H54 (cell line): ENCODE measurements at places on chromosomes 2 and 18.
A peak's percentile ranks its signal among the peaks of the same experiment; 100 is the strongest.

GRCh38 chr18:38884050-38884449, 1318.5 kb upstream of the CELF4 start:
- no peak for DNase-seq

- no peak for DNase-seq
Measured at GRCh38 chr18:63306819-63307550, 12.6 kb downstream of the BCL2 start.

- DNase-seq, result no peak
Measured at GRCh38 chr2:205636549-205637319, 45.6 kb upstream of the NRP2 start.

DNA sequence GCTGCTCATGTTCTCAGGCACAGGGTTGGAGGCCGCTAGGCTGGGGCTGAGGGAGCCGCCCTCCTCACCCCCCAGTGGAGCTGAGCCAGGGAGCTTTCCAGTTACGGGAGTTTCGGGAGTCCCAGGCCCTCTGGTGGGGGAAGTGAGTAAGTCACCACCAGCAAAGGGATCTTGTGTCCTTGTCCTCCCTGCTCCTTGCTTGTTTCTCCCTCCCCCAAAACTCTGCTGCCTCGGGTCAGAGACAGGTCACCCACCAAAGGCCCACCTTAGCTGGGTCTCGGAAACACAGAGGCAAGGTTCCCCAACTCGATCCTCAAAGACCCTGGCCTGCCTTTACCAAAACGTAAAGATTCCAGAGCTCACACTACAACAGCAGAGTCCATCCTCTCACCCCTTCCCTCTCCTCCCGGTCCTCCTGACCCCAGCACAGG, 60.5 kb upstream of the POMC start:
- DNase-seq, result peak; percentile 97

DNA sequence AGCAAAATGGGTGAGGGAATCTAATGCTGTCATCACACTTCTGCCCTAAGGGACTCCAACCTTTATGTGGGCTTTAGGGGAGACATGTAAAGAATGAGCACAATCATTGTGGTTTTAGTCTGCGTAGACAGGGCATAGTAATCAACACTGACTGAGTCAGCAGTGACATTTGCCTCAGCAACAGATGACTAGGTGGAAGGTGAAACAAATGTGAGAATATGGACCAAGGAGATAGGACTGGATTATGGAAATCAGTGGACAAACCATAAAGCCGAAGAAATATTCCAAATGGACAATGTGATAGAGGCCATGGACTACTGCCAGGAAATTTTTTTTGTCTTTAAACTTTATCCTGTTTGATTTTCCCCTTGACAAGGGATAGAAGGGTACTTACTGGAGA, 83.9 kb downstream of the PDK1 start:
- peak; percentile 24 for DNase-seq

- no peak for DNase-seq
Measured at GRCh38 chr2:65489269-65489668, 56.9 kb upstream of the SPRED2 start.

DNA sequence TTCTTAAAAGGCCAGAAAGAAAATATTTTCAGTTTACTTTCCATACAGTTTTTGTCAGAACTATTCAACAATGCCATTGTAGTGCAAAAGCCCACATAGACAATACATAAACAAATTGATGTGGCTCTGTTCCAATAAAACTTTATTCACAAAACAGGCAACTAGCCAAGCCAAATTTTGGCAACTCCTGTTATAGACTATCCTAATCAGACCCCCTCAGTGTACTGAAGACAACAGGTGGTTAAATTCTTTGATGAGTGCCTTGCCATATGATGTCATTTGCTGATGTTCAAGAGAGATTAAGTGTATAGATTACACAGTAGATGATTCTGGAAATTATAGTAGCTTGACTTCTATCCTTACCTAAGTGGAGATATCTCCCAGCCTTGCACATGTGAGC, 83.4 kb downstream of the FANCL start:
- no peak for DNase-seq

DNA sequence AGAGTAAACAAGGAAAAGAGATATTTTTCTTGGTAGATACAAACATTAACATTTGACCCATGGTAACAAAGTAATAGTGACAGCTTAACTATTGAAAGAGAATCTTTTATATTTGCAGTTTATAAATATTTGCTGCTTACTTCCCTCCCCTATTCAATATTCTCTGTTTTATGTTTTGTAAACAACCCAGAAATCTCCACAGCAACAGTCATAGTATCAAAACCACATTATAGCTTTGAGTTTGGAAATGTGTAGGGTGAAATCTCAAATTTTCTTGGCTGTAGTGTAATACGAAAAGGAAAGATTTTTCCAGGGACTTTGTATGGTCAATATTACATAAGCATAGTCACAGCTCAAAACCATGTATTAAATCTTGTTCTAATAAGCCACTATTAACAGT, 511.2 kb downstream of the METTL4 start:
- DNase-seq, result no peak

GRCh38 chr2:240872317-240873097, 3.9 kb downstream of the AGXT start:
- no peak for DNase-seq

GRCh38 chr2:230690439-230690838, 22.2 kb upstream of the CAB39 start:
- no peak for DNase-seq

- DNase-seq, result no peak
Measured at GRCh38 chr2:11861044-11861443, 114.6 kb downstream of the LPIN1 start.

DNA sequence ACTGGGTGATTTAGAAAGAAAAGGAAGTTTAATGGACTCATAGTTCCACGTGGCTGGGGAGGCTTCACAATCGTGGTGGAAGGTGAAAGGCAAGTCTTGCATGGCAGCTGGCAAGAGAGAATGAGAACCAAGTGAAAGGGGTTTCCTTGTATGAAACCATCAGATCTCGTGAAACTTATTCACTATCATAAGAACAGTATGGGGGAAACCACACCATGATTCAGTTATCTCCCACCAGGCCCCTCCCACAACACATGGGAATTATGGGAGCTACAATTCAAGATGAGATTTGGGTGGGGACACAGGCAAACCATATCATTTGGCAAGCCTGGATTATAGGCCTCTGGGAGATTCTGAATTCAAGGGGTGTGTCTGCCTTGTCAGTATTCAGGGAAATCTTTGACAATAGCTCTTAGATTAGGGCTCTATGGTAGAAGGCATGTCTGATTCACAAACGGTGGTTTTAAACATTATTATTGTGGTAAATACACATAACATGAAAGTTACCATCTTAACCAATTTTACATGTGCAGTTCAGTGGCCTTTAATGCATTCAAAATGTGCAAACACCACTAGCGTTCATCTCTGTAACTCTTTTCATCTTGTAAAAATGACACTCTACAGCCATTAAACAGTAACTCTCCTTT, 15.3 kb upstream of the PLB1 start:
- no peak for DNase-seq

GRCh38 chr2:61439241-61440002, 31.5 kb downstream of the USP34 start:
- DNase-seq, result no peak

- no peak for DNase-seq
Measured at GRCh38 chr2:174957050-174957449, 48.1 kb downstream of the CHN1 start.

GRCh38 chr2:21489080-21489479, 365.3 kb downstream of the TDRD15 start:
- no peak for DNase-seq

- DNase-seq, result no peak
Measured at GRCh38 chr18:22046473-22046872, 122.9 kb upstream of the GATA6 start.

DNA sequence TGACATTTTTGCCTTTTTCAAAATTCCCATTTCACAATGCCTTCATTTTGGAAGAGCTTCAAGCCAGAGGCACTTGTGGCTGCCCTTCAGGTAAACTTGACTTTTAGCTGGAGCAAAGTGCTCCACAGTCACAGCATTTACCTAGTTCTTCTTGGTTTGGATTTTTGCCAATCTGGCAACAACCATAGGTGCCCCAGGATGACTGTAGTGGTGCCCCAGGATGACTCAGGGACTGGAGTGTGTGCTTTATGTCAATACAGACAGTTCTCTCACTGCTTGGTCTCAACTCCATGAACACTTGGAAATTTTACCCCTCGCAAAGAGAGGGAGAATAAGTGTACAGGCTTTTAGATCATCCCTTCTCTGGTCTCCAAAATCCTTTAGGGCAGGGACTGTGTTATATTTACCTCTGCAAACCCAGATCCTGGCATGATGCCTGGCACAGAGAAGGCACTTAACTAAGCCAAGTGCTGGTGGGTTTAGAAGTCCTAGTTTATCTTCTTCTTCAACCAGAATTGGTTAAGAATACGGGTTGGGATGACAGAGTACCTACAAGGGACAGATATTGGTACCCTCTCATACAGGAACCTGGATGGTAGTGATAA, 15.3 kb upstream of the PTPN4 start:
- peak; percentile 49 for DNase-seq
